ENCODE measurements at places on chromosomes 13 and 19.

- no peak for DNase-seq
Observed at GRCh38 chr13:59012731-59013130, 1151.0 kb downstream of the DIAPH3 start.

DNA sequence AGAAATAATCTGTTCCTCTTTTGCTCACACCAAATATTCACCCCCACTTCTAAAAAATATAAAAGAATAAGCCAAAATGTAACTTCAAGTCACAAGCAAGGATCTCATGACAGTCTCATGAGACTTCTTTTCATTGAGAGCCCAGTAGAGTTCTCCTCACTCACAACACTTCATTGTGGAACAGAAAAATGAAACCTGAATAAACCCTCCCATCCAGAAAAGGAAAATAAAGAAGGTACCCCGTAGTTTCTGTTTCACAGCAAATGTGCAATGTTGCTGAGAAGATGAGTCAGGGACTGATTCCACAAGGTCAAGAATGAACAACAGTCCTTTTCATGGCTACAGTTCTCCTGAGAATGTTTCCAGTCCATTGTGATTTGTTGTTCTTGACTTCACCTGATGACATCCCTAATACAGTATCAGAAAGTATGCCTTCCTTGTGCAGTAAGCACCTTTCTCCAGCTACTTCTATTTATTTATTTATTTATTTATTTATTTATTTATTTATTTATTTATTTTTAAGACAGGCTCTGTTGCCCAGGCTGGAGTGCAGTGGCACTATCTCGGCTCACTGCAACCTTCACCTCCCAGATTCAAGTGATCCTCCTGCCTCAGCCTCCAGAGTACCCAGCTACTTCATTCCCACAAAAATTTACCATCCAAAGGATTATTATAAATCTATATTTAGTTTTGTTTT, 6.4 kb upstream of the ZNF841 start:
- no peak for DNase-seq

DNA sequence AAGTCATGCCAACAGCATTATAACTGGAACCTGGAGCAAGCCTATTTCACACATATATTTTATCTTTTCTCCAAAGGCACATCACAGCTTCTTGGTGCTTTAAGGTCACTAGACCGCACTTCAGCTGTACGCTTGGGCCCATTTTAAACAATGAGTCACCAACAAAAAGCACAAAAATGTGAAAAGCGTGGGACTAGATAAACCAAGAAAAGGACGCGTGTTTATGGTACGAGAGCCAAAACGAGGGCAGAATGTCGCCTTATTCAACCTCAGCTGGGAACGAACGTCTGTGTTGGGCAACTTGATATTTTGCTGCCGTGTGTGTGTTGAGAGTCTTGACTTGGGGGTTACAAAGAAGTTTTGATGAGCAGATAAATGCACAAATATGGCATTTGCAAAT, 9.2 kb upstream of the EHD2 start:
- no peak for DNase-seq

- no peak for DNase-seq
Observed at GRCh38 chr13:112481458-112481857, 105.3 kb downstream of the SPACA7 start.

DNA sequence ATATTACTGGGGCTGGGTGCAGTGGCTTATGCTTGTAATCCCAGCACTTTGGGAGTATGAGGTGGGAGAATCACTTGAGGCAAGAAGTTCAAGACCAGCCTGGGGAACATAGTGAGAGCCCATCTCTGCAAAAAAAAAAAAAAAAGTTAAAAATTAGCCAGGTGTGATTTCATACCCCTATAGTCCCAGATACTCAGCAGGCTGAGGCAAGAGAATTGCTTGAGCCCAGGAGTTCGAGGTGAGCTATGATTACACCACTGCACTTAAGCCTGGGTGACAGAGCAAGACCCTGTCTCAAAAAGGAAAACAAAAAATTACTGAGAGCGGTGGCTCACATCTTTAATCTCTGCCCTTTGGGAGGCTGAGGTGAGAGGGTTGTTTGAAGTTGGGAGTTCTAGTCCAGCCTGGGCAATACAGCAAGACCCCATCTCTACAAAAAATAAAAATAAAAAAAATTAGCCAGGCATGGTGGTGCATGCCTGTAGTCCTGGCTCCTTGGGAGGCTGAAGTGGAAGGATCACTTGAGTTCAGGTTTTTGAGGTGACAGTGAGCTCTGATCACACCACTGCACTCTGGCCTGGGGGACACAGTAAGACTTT, 87.5 kb downstream of the ZMYM2 start:
- DNase-seq = no peak

- DNase-seq = no peak
Observed at GRCh38 chr19:33375837-33376159, 2.3 kb downstream of the CEBPG start.

DNA sequence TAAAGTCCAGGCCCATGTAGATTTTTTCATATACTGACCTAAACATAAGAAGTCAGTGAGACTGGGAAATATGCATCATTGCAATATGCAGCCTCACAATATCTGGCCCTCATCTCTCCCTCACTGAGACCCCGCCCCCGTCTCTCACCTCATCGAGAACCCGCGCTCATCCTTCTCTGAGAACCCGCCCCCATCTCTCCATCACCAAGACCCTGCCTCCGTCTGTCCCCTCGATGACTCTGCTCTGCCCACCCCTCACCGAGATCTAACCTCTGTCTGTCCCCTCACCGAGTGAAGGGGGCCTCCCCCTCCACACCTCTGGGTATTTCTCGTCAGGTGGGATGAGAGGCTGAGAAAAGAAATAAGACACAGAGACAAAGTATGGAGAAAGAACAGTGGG, 20.5 kb upstream of the ZNF846 start:
- DNase-seq = no peak

GRCh38 chr19:13437919-13438618, 68.2 kb downstream of the CACNA1A start:
- no peak for DNase-seq

DNA sequence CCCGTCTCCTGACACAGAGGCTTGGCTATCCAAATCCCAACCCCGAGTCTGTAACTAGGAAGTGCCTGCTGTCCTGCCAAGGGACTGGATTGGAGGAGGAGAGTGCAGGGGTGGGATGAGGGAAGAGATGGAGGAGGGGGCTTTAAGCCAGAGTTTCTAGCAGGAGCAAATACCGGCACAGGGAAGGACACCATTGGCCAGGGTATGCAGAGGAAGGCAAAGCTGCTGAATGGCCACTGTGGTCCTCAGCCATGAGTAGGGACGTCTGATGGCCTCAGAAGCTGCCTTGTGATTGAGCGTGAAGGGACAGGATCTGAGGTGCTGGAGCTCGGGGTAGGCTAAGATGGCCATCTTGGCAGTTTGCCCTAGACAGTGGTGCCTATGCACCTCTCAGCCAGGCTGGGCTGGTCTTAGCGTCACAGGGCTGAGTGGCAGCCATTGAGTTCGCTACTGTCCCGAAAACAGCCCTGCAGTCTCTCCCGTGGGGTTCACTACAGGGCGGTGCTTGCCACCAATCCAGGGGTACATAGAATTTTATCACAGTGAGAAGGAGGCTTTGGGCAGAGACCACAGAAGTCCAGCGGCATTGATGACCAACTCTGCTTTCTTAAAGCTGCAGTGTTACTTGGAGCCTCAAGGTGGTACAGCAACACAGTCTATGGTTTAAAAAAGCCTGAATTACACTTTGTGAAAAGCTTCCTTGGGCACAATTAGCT, 61.8 kb downstream of the AKAP11 start:
- DNase-seq = no peak

DNA sequence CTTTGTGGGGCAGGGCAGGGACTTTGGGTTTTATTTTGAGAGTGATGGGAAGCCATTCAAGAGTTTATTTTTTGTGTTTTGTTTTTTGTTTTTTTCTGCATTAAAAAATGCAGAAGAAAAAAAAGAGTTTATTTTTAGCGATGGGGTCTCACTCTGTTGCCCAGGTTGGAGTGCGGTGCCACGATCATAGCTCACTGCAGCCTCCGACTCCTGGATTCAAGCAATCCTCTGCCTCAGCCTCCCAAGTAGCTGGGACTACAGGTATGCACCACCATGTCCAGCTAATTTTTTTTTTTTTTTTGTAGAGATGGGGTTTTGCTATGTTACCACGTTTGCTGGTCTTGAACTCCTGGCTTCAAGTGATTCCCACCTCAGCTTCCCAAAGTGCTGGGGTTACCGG, 12.5 kb upstream of the CA11 start:
- DNase-seq = no peak

DNA sequence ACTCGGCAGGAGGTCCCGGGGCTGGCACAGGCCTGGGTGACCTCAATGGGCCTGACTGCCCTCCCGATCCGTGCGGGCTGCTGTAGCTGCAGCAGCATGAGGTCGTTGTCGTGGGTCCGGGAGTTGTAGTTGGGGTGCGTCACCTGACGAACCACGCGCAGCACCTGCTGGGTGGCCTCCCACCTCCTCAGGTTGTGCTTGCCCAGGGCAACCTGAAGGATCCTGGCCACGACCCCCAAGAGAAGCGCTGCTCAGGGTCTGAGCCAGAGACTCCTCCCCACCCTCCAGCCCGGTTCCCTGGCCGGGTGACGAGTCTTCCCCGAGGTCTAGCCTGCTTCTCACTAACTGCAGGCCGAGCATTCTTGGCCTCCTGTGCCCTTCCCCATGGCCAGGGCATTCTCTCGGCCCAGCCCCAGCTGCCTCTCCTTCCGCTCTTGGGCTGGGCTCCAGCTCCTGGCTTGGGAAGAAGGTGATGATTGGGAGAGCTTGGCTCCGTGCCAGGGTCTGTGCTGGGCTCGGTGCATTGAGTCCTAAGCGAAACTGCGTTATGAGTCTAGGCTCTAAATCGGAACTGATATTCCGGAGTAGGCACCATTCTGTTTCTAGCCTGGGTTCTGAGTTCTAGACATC, 3.1 kb downstream of the KLK14 start:
- peak; percentile 77 for DNase-seq

DNA sequence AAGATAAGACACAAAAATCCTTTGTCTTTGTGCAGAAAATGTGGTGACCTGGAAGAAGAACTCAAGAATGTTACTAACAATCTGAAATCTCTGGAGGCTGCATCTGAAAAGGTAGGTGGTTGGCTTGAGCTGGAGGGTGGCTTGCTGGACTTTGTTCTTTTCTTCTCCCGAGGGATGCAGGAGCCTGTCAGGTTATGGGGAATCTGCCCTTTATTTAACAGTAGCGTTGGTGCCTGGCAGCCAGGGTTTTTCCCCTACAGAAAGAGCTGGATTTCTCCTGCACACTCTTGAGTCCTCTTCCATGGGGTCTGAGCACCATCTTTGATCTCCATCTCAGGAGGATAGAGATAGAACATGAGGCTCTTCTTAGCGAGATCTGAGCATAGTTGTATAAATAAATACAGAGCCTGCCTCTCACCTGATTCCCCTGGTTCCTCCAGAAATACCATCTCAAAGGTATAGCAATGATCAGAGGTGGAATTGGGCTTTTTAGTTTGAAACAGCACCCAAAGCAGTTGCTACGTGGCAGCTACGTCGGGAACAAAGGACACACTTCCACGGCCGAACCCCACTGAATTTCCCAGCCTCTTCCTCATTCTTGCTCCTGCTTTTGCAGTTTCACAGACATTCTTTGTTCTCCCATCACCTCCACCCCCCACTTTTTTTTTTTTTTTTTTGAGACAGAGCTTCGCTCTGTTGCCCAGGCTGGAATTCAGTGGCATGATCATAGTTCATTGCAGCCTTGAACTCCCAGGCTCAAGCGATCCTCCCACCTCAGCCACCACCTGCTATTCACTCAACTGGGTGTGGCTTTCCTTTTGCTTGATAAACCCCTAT, 12.9 kb downstream of the TPM4 start:
- no peak for DNase-seq
